Lower leg skin (tissue), 4 donors: ENCODE measurements at places on chromosomes 13 and 19.

DNA sequence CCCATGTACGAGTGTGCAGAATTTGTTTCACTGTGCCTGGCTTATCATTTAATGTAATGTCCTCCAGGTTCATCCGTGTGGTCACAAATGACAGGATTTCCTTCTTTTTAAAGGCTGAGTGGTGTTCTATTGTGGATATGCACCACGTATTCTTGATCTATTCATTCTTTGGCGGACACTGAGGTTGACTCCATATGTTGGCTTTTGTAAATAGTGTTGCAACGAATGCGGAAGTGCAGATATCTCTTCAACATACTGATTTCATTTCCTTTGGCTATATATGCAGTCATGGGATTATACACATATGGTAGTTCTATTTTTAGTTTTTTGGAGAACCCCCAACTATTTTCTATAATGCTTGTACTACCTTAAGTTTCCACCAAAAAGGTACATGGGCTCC lies 13.0 kb downstream of the OR7A5 start:
- no peak for DNase-seq

GRCh38 chr13:70723732-70724131 lies 615.5 kb upstream of the KLHL1 start:
- no peak for DNase-seq

DNA sequence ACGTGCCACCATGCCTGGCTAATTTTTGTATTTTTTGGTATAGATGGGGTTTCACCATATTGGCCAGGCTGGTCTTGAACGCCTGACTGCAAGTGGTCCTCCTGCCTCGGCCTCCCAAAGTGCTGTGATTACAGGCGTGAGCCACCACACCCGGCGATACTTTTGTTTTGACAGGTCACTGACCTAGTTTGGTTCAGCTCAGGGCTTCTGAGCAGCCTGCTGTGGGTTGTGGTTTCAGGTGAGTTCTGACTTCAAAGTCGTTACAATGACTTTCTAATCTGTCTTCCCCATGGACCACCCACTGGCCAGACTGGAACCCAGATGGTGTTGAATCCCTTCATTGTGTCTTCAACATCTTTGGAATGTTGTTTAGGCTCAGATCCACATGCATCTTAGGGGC lies 73.8 kb downstream of the TRPM4 start:
- no peak for DNase-seq

DNA sequence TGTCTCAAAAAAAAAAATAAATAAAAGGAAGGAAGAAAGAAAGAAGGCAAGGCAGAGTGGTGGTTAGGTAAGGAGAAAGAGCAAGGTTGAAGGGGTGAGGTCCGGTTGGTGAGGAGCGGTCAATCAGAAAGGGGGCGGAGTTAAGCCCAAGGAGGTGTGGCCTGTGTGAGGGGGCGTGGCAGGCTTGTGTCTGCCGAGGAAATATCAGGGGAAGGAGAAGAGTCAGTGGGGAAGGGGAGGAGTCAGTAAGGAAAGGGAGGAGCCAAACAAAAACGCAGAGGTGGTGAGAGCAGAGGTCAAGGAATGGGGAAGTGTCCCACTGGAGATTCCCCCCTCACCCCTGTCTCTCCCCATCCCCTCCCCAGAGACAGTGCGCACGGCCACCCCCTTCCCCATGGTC lies 5.9 kb downstream of the CACNG7 start:
- no peak for DNase-seq

DNA sequence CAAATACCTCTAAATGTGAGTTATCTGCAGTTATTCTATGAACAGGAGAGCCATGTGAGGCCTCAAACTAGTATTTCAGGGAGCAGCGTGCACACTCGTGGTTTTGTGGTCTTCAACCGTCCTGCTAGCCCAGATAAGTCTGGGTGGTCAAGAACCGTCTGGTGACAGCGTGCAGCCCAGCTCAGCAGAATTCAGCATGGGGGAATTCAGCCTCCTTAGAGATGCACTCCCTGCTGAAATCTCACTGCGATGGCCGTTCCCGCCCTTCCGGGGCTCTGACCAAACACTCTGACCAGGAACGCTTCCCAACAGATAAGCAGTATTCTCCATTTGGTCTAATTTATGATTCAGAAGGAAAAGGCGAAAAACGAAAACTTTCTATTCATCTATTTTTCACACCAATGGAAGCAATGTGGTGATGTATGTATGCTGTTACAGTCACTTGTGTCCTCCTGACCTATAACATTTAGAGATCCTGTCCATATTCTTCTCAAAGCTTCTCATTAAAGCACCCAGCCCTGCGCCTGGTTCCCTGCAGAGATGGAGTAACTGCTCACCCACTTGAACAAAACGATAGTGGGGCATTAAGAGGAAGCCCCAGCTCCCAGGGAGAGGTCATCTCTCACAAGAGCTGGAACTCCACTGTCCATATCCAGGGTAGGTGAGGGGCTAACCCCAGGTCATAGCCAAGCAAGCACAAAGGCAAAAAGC lies 2.9 kb downstream of the ANKRD27 start:
- no peak for DNase-seq

- DNase-seq, result no peak
Observed at GRCh38 chr13:74870865-74871264, 611.1 kb downstream of the TBC1D4 start.

DNA sequence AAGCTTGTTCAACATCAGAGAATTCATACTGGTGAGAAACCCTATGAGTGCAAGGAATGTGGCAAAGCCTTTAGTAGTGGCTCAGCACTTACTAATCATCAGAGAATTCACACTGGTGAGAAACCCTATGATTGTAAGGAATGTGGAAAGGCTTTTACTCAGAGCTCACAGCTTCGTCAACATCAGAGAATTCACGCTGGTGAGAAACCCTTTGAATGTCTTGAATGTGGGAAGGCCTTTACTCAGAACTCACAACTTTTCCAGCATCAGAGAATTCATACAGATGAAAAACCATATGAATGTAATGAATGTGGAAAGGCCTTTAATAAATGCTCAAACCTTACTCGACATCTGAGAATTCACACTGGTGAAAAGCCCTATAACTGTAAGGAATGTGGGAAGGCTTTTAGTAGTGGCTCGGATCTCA lies 25.2 kb downstream of the ZNF383 start:
- DNase-seq, result no peak

DNA sequence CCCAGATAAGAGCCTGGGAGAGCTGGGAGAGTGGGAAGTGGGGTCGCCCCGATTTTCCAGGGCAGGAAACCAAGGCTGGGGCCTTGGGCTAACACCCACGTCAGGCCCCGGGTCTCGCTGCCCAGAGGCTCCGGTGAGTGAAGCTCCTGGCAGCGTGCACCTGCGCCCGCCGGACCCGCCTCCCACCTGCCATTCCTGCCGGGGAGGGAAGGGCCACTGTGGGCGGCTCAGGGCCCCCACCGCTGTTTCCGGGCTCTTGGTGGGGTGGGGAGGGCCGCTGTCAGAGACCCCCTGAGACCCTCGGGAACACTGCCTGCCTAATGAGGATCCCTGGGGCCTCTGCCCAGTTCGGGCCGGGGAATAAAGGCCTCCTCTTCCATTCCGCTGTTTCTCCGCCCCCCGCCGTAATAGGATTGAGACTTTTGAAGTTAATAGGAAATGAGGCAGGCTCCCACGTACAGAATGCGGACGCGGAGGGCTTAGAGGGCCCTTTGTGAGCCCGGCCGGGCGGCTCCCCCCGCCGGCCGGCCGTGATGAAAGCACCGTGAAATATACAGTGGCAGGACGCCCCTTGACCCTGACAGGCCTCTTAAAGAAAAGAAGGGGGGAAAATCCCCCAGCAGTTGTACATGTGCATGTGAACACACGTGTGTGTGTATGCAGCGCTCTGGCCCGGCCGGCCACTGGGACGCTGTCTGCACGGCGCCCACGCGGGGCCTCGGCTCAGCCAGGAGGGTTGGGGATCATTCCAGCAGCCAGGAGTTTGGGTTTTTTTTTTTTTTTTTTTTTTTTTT lies 33.2 kb downstream of the EFNA2 start:
- no peak for DNase-seq

DNA sequence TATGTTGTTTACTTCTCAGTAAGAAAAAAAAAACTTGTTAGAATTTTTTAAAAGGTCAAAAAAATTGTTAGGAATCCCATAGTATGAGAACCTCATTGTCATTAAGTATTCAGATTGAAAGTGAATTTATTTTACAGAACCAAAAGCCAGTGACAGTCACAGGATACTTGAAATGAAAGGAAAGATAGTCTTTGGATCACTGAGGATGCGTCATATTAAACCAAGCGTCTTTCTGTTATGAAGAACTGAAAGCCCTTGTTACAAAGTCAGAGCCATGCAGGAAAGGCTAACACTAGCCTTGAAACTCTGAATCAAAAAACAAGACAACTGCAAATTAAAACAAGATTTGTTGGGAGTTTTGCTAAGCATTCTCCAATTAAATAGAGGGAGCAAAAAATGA lies 1348.0 kb upstream of the SLC10A2 start:
- DNase-seq, result no peak

GRCh38 chr13:26502826-26503225 lies 54.7 kb upstream of the WASF3 start:
- DNase-seq, result no peak

GRCh38 chr13:95235974-95236373 lies 65.3 kb downstream of the ABCC4 start:
- DNase-seq, result no peak

GRCh38 chr13:50144246-50145160 lies 129.3 kb downstream of the KCNRG start:
- no peak for DNase-seq

- DNase-seq, result no peak
Observed at GRCh38 chr13:21625366-21625765, 21.4 kb upstream of the MICU2 start.

- peak; percentile 84 for DNase-seq
Observed at GRCh38 chr19:14775869-14776586, 2.3 kb downstream of the ADGRE2 start.

GRCh38 chr19:28858933-28859332 lies 354.0 kb downstream of the UQCRFS1 start:
- DNase-seq, result no peak

- no peak for DNase-seq
Observed at GRCh38 chr13:30289533-30289932, 17.8 kb downstream of the KATNAL1 start.

DNA sequence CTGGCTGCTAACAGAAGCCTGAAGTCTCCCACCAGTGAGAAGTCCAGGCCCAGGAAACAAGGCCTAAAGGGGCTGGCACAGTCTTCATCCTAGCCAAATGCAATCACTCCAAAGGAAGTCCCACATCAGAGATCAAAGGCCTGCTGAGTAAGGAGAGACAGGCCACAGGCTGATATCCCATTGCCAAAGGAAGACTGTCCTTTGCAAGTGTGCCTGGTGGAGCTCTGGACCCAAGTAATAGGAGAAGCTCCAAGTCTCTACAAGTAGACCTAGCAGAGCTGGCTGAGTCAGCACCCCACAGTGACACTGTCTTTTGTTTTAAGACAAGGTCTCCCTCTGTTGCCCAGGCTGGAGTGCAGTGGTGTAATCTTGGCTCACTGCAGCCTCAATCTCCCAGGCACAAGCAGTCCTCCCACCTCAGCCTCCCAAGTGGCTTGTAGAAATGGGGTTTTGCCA lies 4.5 kb downstream of the DBP start:
- DNase-seq, result no peak

GRCh38 chr13:46039411-46040182 lies 12.9 kb downstream of the ZC3H13 start:
- no peak for DNase-seq

DNA sequence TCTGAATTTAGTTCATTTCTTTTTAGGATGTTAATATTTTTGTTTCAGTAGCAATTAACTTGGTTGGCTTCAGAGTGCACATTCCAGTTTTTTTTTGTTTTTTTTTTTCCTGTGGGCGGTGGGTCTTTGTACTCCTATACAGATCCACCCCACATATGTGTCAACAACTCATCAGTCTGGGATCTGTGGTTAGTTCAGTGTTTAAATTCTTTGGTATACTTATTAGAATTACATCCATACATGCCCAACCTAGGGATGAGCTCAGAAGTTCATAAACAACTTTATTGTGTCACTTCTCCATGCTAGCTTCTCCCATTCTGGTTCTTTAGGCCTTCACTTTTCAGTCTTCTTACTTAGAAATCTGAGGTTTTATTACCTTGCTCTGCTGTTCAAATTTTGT lies 50.9 kb downstream of the PCCA start:
- DNase-seq, result no peak

DNA sequence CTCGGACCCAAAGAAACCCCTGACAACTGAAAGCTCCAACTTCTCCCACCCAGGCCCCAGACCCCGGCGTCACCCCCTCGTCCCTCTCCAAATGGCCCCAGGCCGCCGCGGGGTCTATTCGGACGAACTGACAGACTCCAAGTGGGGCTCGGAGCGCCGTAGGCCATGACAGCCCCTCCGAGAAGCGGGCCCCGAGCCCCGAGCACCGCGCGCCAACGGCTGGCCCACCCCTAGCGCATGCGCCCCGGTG lies 360 bp downstream of the DDX39A start:
- DNase-seq, result no peak

DNA sequence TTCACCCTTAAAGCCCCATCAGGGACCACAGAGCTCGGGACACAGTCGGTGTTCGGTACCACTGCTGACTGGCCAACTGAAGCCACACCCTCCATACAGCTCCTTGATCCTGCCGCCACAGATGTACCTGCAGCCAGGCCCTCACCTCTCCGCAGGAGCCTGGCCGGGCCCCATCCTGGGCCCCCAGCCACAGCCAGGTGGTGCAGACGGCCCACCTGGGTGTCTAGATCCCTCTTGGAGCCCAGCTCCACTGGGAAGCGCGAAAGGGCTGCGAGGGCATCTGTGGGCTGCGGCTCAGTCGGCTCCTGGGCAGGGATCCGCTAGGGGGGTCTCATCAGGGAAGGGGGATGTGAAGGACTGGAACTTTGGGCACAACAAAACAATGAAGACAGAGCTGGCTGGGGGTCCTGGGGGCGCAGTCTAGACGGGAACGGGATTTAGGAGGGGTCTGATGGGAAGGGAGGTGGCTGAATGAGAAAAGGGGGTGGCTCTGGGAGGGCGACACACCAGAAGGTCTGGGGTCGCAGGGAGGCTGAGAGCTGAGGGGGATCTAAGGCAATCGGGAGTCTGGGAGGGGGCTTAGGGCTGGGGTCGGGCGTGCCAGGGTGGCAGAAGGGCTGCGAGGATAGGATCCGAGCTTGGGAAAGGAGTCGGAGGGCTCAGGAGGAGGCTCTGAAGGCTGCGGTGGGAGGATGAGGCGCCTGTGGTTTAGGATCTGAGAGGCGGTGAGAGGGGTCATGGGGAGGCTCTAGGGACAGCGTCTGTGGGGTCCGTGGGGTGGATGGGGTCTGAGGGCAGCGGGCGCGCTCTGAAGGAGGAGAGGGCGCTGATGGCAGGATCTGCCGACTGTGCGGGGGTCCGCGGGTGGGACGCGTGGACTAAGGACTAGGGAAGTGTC lies 15.8 kb downstream of the PRODH2 start:
- no peak for DNase-seq

DNA sequence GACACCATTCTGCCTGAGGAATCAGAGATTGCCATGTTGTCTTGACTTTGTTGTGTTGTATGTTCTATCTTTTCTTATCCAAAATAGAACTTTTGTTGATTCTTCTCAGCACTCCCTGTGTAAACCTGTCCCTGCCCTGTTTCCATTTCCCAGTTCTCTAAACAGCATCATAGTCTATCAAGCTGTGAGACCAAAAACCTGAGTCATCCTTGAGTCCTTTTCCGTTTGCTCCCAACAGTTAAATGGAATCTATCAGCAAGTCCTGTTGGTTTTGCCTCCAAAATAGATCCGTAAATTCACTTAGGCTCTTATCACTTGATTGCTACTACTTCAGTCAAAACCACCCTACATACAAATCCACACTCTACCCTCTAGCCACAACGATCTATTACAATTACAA lies 667.1 kb downstream of the PCDH9 start:
- no peak for DNase-seq

GRCh38 chr19:3281026-3281425 lies 56.6 kb downstream of the CELF5 start:
- no peak for DNase-seq
